ENCODE measurements at places on chromosomes 6 and 20.

- no peak for DNase-seq
These were observed 41.6 kb downstream of the NOX3 start for GRCh38 chr6:155414049-155414448.

- DNase-seq: no peak
These were observed 931 bp downstream of the UFL1 start for GRCh38 chr6:96522465-96523009.

DNA sequence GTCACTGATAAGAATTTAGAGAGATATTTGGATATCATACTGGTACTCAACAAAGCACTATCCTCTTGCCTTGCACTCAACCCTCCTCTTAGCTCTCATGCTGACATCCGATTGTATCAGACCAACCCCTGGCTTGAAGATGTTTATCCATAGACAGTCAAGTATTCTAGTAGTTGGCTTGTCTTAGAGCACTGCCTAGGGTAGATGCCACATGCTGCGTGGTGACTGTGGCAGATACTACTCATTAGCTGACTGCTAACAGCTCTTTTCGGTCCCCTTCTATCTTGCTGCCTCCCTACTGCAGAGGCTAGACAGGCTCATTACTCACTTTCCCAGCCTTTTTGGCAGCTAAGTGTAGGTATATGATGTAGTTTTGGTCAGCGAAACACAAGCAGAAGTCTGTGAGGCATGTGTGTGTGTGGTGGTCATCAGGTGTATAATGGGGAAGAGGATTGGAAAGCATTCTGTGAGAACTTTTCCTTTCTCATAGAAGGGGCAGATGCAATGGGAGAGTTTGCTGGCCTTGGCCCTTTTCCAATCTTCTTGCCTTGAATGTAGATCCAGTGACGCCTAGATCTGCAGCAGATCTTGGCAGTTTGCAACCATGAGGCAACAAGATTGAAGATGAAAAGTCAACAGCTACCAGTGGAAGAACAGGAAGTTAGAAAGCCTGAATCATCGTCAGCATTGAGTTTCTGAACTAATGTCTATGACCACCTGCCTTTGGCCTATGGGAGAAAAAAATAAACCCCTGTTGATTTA lies 4.4 kb upstream of the IFNGR1 start:
- no peak for DNase-seq

DNA sequence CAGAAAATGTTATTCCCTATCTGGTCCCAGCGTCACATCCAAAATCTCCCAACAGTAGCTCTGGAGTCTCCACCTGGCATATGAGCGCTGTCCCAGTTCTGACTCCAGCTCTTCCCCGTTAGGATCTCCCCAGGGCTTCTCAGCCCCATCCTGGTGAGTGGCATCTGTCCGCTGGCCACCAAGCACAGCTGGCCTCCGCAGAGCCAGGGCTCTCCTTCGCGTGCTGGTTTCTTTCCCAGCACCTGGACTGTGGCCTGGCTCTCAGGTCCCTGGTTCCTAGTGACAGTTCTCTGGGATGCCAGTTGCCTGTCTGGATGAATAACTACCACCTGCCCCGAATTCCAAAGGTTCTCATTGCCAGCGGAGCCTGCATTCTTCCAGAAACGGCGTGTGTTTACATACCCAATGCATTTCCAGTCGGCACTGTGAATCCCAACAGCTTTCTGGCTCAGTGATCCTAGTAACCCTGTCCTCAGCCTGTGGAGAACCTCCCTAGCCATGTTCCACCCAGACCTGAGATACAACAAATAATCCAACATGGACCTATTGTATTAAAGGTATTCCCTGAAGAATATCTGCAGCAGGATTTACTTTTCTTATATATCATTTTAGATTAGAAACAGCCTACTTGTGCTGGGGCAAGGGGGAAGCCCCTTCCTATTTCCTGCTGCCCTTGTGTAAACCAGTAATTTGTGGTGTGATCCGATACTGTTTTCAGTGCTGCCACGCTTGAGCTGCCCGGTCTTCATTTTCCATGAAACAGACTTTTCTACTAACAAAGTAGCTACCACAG lies 69.9 kb upstream of the PDE10A start:
- no peak for DNase-seq

GRCh38 chr20:1086277-1087213 lies 31.9 kb upstream of the PSMF1 start:
- no peak for DNase-seq

GRCh38 chr6:12110523-12111362 lies 98.6 kb downstream of the HIVEP1 start:
- DNase-seq: no peak

- no peak for DNase-seq
These were observed 1.3 kb downstream of the C6orf141 start for GRCh38 chr6:49551866-49552129.

DNA sequence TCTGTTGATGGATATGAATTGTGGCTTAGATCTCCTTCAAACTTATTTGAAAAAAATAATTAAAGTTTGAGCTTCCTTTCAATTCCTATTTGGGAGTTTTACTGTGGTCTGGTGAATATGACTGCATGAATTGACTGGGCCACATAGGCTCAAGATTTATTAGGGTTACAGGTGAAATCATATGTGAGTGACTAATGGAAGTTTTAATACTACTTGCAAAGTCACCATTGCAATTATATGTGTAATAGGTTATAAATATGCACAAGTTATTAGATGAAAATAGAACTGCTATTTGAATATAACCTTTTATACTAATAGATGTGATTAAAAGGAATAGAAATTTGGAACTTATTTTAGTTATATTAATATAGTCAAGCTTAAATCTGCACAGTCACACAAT lies 712.1 kb upstream of the MMS22L start:
- no peak for DNase-seq

DNA sequence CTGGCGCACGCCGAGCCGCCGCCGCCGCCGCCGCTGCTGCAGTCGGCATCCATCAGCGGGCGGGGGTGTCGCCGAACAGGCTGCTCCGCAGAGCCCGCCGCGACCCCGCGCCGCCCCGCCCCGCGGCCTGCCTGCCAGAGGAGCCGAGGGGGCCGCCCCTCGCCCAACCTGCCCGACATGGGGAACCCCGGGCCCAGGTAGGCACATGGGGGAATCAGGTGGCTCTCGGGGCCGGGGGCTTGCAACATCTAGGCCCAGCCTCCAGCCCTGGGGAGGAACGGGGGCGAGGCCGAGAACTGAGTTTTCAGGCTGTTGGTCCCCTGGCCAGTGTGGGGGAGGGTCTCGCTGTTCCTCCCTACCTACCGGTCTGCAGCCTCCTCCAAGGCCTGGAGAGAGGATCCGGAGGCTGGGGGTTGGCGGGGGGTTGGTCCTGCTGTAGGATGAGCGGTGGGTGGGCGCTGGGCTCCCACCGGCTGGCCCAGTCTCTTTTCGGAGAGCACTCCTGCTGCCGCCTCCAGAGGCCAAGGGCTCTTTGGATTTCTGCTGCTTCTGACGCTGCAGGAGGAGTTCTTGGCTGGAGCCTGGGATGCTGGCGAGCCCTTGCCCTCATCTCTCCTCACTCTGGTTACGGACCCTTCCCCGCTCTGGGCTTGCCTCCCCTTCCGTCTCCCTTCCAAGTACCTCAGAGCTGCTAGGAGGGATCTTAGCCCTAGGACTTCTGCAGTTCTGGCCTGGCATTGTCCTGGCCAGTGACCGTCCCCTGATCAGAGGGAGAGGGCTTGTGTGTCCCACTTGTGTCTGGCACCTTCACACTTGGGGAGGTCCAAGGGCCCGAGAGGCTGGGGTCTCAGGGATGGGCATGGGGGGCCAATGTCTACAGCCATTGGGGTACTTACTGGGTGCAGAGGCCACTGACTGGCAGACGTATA lies at the start of gene EPB41L1:
EPB41L1 (plus strand) TSS at position 41 of the 929 bp plus-strand sequence. CDS start 19,038 bp downstream, outside the sequence.
- DNase-seq: peak; percentile 32

GRCh38 chr6:166533205-166533824 lies 53.2 kb downstream of the RAMACL start:
- no peak for DNase-seq

- DNase-seq: no peak
These were observed at the start of gene TCF21 for GRCh38 chr6:133888929-133889556. TCF21 (plus strand) TSS chr6:133889113; CDS start chr6:133889398, 285 bp downstream.

- no peak for DNase-seq
These were observed 147.0 kb downstream of the IPCEF1 start for GRCh38 chr6:154209555-154209954.

- no peak for DNase-seq
These were observed 13.2 kb upstream of the AHCY start for GRCh38 chr20:34316196-34316814.

DNA sequence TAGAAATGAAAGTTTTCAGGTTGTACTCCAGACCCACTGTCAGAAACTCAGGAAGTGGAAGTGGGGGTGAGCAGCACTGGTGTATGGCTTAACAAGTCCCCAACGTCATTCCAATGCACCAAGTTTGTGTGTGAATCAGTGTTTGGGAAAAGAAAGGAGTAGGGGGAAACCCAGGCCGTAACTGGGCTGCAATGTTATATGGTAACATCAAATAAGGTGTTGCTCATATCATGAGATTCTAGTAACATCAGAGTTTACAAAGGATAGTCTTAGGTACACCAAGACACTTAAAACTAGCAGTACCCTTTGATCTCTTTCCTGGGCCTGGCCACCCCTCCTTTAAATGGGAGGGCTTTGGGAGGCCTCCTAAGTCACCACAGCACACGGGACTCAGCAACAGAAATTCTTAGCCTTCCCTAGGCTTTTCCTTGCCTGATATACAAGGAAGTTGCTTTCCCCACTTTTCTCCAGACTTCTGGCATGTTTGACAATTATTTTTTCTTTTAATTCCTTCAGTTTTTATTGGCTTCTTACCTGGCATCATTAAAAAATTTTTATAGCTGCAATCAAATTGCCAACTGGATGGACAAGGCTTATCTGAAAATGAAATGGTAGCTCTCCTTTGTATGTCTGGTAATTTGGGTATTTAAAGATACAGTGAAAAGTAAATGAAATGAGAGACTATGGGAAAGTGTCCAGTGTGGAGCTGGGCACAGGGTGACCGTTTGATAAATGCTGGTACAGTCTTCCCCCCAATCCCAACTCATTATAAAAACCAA lies 15.1 kb downstream of the E2F3 start:
- DNase-seq: no peak

- DNase-seq: no peak
These were observed 36.4 kb upstream of the SLC35F1 start for GRCh38 chr6:117870486-117871242.

DNA sequence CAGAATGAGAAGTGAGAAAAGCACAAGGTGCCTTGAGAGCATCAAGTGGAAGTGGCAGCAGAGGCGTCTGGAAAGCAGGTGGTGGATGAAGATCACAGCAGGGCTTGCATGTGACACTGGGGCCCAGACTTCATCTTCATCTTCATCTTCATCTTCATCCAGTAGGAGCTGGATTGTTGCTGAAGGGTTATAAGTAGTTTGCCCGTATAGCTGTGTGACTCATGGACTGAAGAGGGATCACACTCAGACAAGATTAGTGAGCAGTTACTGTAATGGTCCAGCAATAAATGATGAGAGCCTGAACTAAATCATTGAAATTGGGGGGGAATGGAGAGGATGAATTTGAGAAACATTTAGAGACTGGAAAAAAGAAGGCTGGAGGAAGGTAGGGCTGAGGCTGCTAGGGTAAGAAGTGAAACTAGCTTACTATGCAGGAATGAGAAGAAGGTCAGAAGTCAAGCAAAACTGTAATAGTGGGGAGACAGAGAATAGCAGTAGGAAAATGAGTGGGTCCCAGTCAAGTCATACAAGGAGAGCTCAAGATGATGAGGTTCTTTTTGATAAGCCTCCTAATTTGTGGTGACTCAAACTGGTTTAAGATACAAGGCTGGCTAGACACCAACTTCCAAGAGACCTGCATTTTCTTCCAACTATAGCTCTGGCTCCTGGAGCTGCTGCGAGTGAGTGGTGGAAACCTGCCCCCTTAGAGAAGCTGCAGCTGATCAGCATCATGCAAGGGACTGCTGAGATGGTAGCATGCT lies 92.3 kb upstream of the BEND6 start:
- DNase-seq: no peak

- DNase-seq: no peak
These were observed 162.1 kb upstream of the OGFRL1 start for GRCh38 chr6:71126506-71126905.

- no peak for DNase-seq
These were observed 25.7 kb upstream of the DEFB125 start for GRCh38 chr20:61757-62156.

DNA sequence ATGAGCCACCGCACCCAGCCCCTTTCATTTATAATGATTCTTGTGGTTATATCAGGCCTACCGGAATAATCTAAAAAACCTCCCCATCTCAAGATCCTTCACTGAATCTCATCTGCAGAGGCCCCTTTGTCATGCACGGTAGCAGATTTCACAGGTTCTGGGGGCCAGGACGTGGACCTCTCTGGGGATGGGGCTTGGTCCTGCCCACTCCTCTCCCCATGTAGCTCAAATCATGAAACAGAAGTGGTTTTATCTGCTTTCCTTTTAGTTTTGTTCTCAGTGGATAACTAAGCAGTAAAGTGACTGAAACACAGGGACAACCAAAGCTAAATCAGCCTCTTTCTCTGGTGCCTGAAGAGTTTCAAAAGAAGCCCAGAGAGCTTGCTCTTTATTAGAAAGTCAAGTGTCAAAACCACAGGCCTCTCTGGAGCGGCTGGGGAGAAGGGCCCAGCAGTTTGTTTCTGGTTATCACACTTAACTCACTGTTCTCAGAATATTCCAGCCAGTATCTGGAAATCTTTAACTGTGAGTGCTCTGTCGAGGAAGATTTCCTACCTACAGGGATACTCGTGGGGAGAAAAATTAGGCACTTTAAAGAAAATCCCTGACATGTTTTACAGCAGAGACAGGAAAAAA lies 60.6 kb upstream of the FAM184A start:
- no peak for DNase-seq

GRCh38 chr20:25020345-25020744 lies 27.8 kb upstream of the APMAP start:
- no peak for DNase-seq

- no peak for DNase-seq
These were observed 1608.8 kb downstream of the GRIK2 start for GRCh38 chr6:103002282-103002681.

GRCh38 chr6:138986578-138986977 lies 1.5 kb downstream of the REPS1 start:
- no peak for DNase-seq

GRCh38 chr6:118134206-118134605 lies 227.1 kb downstream of the SLC35F1 start:
- DNase-seq: no peak

GRCh38 chr6:14210077-14210476 lies 92.5 kb downstream of the CD83 start:
- no peak for DNase-seq

DNA sequence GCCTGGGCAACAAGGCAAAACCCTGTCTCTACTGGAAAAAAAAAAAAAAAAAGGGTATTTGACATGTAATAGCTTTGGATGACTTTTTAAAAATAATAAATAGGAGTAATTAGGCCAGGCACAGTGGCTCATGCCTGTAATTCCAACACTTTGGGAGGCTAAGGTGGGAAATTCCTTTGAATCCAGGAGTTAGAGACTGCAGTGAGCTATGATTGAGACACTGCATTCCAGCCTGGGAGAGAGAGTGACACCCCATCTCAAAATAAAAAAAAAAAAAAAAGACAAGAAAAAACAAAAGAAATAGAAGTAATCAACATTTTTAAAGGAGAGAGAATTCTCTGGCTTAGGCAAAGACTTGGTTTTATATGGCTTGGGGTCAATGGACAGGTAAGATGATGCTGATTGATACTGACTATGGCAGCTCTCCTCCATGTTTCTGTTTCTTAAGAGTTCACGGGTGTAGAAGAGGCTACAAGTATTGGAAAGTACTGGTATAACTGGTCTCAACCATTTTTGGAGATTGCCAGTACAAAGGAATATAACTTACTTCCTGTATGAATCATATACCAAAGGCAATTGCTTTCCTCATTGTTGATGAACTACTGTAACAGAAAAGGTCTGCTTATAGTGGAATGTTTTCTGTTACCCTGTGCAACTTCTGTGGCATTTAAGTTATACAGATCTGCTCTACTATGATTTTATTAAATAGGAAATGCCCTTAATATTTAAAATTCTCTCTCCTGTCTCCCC lies 10.1 kb downstream of the MAP3K5 start:
- DNase-seq: no peak
